ENCODE measurements at places on chromosomes 7 and 10.
A peak's percentile ranks its signal among the peaks of the same experiment; 100 is the strongest.

GRCh38 chr10:117360016-117360415 is 15.2 kb downstream of the PDZD8 start:
- DNase-seq, result peak; percentile 21

- DNase-seq, result no peak
These were observed 173.8 kb upstream of the PPP2R2D start for GRCh38 chr10:131726967-131727366.

- no peak for DNase-seq
These were observed 11.6 kb downstream of the DYDC1 start for GRCh38 chr10:80344912-80345311.

GRCh38 chr7:96199421-96199820 is 122.5 kb downstream of the SLC25A13 start:
- peak; percentile 11 for DNase-seq

DNA sequence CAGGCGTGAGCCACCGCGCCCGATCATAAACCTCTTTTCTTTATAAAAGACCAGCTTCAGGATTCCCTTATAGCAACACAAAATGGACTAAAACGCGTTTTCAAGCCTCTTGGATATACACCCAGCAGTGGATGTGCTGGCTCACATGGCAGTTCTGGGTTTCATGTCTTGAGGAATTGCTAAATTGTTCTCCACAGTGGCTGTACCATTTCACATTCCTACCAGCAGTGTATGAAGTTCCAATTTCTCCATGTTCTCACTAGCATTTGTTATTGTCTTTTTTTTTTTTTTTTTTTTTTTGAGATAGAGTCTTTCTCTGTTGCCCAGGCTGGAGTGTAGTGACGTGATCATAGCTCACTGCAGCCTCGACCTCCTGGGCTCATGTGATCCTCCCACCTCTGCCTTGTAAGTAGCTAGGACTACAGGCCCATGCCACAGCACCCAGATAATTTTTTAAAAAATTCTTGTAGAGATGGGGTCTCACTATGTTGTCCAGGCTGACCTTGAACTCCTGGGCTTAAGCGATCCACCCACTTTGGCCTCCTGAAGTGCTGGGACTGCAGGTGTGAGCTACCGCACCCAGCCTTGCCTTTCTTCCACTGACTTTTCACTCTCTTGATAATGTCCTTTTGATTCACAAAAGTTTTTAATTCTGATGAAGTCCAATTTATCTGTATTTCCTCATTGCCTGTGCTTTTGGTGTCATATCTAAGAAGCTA is 17.4 kb downstream of the TECPR1 start:
- DNase-seq, result no peak

DNA sequence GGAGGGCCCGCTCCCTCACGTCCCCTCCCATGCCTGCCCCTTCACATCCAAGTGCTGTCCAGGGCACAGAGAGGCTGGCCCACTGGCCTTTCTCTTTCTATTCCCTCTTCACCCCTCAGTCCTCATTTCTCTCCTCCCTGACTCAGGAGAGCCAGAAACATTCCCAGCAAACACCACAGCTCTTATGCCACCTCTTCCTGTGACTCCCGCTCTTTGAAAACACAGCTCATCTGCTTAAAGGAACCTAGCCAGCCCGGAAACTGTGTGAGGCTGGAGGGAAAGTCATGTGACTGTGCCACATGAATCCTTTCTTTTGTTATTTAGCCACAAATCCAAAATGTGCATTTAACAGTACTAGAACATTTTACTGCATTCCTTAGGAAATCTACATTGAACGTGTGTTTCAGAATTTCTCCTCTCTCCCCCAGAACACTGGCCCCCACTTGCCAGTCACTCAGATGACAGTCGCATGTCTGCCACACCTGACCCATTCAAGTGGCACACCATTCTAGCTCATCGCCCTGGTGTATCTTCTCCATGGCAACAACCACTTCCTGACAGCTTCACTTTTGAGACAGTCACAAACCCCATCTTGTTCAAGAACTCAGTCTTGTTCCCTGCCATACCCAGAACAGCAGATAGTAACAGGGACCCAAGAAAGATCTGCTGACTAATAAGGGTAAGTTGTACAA is 42.8 kb downstream of the GRB10 start:
- no peak for DNase-seq

DNA sequence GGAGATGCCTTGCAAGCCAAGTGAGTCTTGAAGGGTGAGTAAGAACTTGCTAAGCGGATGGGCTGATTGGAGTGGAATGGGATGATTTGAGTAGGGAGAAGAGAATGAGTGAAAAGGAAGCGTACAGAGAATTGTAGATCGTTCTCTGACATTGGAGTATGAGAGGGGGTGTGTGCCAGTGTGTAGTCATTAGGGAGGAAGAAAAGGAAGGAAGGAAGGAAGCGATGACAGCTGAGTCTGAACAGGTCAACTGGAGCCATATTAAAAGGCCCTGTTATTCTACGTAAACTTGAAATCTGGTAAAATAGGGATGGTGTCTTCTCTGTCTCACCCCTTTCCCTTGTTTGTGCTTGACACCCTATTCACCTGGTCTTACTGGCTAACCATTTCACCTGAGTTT is 55.1 kb downstream of the SLK start:
- DNase-seq, result no peak

DNA sequence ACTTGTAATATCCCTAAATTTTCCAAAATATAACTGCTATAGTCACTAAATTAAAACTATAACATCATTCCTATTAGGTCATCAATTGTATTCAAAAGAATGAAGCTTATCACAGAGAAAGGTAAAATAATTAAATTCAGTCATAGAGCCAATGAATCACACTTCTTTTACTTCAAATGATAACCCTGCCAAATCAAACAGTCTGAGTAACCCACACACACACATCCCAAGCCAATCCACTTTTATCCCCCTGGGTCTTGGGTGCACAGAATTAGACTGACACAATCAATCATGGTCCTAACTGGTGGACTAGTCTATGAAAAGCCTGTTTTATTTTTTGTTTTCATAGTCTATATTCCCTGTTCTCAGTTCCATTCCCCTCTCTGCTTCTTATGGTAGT is 25.6 kb downstream of the CTNNA3 start:
- no peak for DNase-seq

GRCh38 chr7:17936321-17936720 is 4.0 kb downstream of the SNX13 start:
- no peak for DNase-seq

DNA sequence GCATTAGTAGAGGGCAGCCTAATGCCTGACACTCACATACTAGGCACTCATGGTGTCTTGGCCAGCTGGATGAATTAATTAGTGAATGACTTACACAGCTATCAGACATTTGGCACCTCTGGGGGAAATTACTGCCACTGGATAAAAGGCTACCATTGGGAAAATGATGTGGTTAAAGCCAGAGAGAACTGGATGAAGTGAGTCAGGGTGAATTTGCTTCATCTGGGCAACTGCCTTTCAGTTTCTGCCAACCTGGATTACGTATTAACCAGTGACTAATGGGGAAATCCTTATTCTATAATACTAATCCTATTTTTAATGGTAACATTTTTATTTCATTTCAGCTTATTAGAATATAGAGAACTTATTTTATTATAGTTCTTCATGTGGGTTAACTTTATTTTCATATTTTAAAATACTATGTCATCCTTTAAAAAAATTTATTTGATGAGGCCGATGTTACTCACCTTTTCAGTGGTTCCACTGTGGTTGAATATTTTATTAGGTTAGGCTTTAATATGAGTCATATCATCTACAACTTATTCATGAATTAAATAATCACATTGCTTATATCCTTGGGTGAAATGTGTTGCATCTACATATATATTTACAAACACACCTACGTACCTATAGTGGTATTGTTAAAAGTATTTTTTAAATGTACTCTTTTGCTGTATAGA is 85.6 kb upstream of the CAPZA2 start:
- DNase-seq, result peak; percentile 83

- no peak for DNase-seq
These were observed 12.9 kb downstream of the SLC16A12 start for GRCh38 chr10:89522463-89522862.

DNA sequence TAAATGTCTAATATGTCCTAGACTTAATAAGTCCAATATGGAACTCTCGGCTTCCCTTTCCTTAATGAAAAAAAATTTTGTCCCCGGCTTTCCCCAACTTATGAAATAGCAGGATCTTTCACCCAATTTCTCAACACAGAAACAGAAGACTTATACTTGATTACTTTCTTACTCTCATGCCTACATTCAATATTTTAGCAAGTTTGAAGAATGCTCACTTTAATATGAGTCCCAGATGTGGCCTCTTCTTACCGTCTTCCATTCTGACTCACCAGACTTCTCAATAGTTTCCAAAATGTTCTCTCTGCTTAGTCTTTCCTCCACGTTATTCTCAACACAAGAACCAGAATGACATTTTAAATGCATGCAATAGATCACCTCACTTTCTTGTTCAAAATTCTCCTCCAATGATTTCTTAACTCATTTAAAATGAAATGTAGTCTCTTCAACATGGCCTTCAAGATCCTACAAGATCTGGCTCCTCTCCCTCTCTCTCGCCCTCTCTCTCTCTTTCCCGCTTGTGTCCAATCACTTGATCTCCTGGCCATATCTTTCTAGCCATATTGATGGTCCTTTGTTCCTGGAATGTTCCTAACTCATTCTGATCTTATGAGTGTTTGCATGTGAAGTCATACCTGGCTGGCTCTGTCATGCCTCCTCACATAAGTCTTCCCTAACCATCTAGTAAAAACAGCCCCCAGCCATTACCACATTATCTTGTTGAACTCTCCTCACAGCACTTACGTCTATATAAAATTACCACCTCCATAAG is 119.7 kb upstream of the FAM3C start:
- no peak for DNase-seq

GRCh38 chr10:117960345-117960935 is 86.3 kb downstream of the RAB11FIP2 start:
- no peak for DNase-seq

DNA sequence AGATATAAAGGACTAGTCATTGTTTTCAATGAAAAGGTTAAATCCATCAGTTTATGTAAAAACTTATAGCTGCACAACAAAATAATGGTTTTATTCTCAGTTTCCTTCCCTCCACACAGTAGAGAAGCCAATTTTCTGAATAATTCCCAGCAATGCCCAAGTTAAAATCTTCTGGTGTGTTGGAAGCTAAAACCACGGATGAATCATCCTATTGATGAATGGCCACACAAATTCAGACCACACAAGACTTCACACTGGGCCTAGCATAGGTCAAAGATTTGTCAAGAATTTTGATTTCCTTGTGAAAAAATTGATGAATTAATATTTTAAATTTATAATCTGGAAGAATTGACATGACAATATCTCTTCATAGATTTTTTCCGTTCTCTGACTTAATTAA is 617.6 kb downstream of the INHBA start:
- peak; percentile 69 for DNase-seq

Measured in EL (cell line).